GM13977 (cell line): ENCODE measurements at places on chromosomes 1 and 21.
A peak's percentile ranks its signal among the peaks of the same experiment; 100 is the strongest.

GRCh38 chr1:59282951-59283350 lies 13.9 kb upstream of the FGGY start:
- no peak for DNase-seq

GRCh38 chr1:173012126-173012525 lies 38.6 kb downstream of the TNFSF18 start:
- DNase-seq, result no peak

GRCh38 chr1:182684116-182684828 lies at the start of gene RGS8:
Gene RGS8 (minus strand): TSS chr1:182684587. CDS start chr1:182669649, 14,938 bp downstream.
- no peak for DNase-seq

DNA sequence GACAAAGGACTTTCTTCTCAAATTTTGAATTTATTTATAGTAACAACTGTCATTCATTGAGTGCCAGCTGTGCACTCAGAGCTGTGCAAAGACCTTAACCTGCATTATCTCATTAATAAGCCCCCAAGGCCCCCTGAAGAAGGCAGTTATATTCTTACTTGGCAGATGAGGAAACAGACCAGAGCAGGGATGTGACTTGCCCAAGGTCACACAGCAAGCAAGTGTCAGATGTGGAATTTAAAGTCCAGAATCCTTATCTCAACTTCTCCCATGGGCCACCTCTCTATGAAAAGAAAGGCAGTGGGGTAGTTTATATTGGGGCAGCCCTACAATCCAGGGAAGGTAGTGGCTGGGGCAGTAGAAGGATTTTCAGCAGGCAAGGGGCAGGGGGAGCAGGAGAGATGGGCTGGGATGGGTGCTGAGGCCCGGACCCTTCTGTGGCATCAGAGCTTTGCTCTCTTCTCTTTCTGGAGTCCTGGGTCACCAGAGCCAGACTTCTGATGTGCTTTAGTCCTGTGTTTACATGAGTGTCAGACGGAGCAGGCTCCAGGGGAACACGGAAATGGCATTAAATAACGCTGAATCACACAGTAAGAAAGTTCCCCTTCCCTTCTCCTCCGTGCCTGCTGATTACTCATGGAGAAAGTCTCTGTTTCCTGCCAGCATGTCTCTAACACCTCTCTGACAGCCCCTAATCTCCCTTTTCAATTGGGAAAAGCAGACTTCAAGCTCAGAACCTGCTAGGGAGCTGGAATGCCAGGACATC lies 39.5 kb downstream of the EPHB2 start:
- no peak for DNase-seq

- DNase-seq, result no peak
These were observed 11.8 kb upstream of the KLHDC8A start for GRCh38 chr1:205368478-205368877.

GRCh38 chr1:200180821-200181220 lies 153.3 kb downstream of the NR5A2 start:
- DNase-seq, result no peak

GRCh38 chr1:84887261-84887934 lies 5.6 kb downstream of the LPAR3 start:
- no peak for DNase-seq

GRCh38 chr21:43936247-43936967 lies 71.4 kb downstream of the AGPAT3 start:
- no peak for DNase-seq

GRCh38 chr1:43233631-43234030 lies 36.2 kb upstream of the TMEM125 start:
- no peak for DNase-seq

DNA sequence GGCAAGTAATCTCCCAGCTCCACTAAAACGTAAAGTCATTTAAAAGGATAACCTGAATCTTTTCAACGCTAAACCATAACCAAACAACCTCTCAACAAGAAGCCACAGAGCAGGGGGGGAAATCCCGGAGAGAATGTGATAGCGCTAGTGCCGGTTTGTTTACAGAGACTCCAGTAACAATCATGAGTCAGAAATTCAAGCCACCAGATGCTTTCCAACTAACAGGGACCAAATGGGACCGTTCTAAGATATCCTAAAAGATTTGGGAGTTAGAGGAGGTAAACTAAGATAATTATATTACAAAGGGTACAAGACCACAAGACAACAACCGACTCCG lies 825 bp downstream of the DCAF8 start:
- peak; percentile 73 for DNase-seq

DNA sequence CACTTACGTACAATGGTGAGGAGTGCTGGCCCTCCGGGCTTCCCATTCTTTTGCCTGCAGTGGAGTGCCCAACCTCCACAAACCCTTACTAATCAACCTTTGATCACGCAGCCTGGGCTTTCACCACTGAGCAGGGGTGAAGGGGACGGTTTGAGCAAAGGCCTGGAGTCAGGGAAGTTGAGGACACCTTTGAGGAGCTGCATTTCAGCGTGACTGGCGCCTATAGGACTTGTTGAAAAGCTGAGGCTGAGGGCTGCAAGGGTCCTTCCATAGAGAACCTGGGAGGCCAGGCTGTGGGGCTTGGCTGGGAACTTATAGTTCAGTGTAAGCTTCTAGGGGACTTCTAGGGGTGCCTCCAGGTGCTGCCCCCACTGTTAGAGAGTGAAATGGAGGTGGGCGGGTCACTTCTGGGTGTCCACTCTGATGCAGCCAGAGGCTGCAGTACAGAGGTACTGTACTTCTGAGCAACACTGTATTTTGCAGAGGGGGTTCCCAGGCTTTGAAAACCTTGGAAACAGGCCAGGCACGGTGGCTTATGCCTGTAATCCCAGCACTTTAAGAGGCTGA lies 9.8 kb downstream of the SYTL1 start:
- DNase-seq, result no peak

DNA sequence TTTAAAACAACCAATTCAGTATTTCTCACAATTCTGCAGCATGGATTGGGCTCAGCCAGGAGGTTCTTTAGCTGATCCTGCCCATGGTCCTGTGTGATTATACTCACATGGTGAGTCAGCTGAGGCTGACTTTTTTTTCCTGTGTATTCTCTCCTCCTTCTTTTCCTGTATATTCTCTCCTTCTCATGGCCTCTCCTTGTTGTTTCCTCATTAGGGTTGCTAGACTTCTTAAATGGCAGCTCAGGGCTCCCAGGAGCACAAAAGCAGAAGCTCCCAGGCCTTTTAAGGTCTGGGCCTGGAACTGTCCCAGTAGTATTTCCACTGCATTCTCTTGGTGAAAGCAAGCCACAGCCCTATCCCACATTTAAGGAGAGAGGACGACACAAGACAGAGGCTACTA lies 26.8 kb downstream of the VANGL1 start:
- DNase-seq, result no peak

GRCh38 chr1:27856561-27857343 lies 15.6 kb upstream of the THEMIS2 start:
- DNase-seq, result no peak

DNA sequence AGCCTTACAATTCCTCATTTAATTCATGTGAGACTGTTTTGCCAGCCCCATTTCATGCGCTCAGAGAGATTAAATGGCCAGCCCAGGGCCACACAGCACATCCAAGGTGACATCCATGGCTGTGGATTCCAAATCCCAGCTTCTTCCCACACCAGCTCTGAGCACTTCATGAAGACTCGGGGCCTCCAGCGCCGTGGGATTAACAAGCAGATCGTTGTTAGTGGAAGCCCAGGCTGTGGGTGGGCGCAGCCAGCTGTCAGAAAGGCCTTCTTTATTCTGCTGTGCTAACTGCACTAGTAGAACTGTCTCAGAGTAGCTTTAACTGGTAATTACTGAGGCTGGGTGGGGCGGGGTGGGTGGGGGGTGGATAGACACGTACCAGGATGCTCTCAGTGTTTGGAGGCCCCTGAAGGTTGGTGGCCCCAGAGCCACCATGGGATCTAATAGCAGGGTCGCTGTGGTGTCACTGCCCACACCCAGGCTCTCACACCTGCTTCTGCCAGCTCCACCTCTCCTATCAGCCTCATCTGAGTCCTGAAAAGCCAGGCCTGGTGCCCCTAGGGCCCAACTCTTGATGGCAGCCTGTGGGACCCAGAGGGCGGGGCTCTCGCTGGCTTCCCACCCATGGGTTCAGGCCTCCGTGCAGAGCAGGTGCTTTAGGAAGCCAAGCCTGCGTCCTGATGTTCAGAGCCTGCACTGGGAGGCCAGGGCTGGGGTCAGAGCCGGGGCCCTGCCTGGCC lies 3.4 kb downstream of the BMP8A start:
- no peak for DNase-seq

GRCh38 chr1:192763243-192763642 lies 45.6 kb upstream of the RGS2 start:
- DNase-seq, result no peak

DNA sequence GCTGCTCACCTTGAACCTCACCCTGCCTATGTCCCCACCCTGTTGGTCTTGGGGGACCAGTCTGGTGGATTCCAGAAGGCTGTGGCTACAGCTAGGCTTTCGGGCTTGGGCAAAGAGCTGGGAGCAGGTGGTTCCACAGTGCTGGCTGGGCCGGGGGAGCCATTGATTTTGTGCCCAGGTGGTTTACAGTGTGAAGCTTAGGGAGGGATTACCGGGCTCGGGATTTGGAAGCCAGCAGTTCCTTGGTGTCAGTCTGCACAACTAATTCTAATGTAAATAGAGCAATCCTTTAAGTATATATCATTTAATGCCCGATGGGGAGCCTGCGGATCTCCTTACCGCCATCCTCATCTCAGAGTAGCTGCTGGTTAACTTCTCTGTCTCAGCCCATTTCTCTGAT lies 38.2 kb downstream of the PRDM16 start:
- no peak for DNase-seq

DNA sequence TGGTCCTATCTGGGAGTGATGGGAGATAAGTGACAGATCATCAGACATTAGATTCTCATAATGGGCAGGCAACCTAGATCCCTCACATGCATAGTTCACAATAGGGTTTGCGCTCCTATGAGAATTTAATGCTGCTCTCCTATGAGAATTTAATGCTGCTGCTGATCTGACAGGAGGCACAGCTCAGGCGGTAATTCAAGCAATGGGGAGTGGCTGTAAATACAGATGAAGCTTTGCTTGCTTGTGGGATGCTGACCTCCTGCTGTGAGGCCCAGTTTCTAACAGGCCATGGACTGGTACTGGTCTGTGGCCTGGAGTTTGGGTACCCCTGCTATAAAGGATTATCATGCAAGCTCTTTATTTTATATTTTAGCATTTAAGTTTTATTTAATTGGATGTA lies 72.0 kb downstream of the ZMYM4 start:
- DNase-seq, result no peak

DNA sequence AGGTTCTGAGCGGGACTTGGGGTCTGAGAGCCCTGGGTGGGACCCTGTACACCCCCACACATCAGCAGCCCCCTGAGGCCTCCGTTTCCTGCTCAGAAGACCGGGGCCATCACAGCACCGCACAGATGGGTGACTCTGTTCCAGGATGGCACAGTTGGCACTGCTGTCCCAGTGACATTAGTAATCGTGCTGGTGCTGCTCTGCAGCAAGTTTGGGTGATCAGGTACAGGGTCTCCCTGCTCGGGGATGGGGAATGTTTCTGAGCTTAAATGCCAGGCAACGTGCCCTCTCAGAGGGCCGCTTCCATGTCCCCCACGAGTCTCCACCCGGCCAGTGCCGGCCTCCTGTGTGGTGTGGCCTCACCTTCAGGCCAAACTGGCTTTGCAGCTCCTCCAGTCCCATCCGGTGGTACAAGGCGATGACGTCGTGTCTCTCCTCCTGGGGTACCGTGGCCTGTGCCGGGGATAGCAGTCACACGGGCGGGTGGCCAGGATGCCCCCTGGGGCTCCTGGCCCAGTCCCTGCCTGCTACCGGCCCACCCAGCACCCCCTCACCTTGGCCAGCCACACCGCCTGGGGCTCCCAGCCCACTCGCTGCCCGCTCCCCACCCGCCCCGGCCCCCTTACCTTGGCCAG lies 17.1 kb downstream of the PRXL2B start:
- DNase-seq, result no peak

- peak; percentile 28 for DNase-seq
These were observed at the start of gene CATSPER4 for GRCh38 chr1:26190373-26190987. Gene CATSPER4 (plus strand): TSS chr1:26190602. CDS start chr1:26190628, 26 bp downstream.

GRCh38 chr1:191498318-191498717 lies 659.9 kb upstream of the RGS18 start:
- DNase-seq, result no peak

- DNase-seq, result no peak
These were observed 643 bp upstream of the MOV10 start for GRCh38 chr1:112673592-112674439.

- DNase-seq, result no peak
These were observed 24.4 kb upstream of the AHCYL1 start for GRCh38 chr1:109959974-109960744.

DNA sequence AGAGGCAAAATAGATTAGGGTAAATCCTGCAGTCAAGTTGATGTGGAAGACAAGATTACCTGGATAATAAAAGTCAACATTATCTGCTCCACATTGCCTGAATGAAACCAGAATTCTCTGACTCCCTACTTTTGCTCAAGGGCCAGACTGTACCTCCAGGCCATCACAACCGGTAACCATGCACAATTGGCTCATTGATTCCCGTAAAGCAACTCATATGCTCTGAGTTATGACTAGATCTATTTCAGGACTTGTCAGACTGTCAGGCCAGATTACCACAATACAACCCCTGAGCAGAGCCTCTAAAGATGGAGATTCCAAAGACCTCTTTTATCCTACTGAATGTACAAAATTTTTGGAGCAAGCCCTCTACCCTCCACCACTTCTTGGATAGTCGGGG lies 90.4 kb downstream of the ODF2L start:
- no peak for DNase-seq

- no peak for DNase-seq
These were observed 54.4 kb upstream of the NEGR1 start for GRCh38 chr1:72336776-72337175.

DNA sequence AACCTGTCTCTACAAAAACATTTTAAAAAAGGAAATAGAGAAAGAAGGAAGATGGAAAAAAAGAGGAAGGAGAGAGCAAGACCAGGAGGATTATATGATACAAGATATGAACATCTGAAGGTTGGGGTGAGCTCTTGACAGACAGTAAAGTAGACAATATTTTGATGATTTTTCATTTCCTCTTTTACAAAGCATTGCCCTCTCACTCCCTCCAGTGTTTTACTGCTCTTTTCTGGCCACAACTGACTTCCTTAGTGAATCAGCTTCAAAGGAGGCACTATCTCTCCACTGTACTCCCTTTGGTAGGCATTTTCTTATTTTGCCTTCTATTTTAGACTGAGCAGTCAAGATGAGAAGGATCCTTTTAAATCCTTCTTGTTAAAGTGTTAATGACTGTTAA lies 296.7 kb downstream of the KCTD3 start:
- DNase-seq, result peak; percentile 7

DNA sequence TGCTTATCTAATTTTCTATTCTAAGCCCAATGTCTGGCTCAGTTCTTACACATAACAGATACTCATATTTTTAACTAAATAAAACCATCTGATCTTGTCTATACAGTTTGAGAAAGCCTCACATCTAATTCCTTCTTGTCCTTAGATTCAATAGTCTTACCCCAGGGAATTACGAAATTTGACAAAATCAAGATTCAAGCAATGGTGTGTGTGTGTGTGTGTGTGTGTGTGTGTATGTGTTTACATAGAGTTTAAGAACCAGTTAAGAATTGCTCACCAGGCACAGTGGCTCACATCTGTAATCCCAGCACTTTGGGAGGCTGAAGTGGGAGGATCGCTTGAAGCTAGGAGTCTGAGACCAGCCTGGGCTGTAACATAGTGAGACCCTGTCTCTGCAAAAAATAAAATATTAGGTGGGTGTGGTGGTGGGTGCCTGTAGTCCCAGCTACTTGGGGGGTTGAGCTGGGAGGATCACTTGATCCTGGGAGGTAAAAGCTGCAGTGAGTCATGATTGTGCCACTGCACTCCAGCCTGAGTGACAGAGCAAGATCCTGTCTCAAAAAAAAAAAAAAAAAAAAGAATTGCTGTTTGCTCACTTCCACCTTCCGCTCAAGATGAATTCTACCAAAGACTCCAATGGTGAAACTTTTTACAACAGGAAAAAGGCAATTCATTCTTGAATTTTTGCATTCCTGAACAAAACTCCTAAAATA lies 6.2 kb downstream of the WDR64 start:
- no peak for DNase-seq
